BJ (cell line): ENCODE measurements at places on chromosomes 12 and 14.

- no peak for DNase-seq
These were observed 95.6 kb downstream of the SLC8A3 start for GRCh38 chr14:70093156-70093555.

GRCh38 chr14:21039585-21040369 is 2.4 kb upstream of the RNASE7 start:
- no peak for DNase-seq

- DNase-seq: no peak
These were observed 163.1 kb downstream of the PHLDA1 start for GRCh38 chr12:75868501-75868900.

DNA sequence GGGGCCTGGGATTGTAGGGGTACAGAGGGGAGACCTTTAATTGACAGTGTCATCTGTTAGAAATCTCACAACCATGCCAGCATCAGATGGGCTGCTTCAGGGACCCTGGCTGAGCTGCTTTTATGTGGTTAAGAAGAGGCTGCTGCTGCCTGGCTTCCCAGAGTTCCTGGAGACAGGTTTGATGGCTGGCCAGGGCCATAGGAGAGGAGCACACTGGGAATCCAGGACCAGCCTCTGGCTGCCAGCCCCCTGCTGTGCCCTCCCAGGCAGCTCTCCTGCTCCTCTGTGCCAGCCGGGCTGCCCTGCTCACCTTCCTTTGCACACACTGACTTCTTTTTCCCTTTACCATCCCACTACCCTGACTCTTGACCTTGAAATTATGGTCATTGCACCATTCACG is 507 bp upstream of the KRT73 start:
- no peak for DNase-seq

GRCh38 chr12:4607056-4607455 is 41.8 kb downstream of the AKAP3 start:
- no peak for DNase-seq

- DNase-seq: no peak
These were observed 11.2 kb downstream of the MOK start for GRCh38 chr14:102293781-102294180.

GRCh38 chr12:83016218-83016835 is 329.6 kb downstream of the TMTC2 start:
- DNase-seq: peak; percentile 68

DNA sequence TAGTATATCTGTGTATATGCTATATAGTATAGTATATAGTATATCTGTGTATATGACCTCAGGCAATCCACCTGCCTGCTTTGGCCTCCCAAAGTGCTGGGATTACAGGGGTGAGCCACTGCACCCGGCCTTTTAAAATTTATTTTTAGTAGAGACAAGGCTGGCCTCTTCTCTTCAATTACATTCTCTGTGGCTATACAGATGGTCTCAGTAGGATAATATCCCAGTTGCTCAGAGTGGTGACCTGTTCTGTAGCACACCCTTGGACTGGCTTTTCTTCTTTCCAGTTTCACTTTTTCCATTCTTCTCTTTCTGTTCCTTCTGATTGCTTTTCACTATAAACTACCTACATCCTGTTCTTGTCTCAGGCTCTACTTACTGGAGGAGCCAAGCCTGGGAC is 3.1 kb upstream of the NFATC4 start:
- no peak for DNase-seq

GRCh38 chr14:60196291-60196690 is 31.1 kb upstream of the DHRS7 start:
- DNase-seq: no peak

GRCh38 chr14:47619392-47619791 is 56.0 kb downstream of the MDGA2 start:
- no peak for DNase-seq

DNA sequence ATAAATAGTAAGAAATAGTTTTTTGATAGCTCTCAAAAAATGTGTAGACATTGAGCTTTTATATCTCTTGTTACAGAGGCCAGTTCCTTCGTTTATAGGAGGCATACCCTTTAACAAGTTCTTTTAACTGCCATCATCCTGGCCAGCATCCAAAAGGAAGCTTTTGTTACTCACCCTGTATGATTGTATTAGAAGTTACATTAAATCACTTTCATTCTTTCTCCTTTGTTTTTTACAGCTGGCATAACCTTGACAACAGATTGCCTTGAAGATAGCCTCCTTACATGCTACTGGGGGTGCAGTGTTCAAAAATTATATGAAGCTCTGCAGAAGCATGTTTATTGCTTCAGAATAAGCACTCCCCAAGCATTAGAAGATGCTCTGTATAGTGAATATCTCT is 20.1 kb downstream of the CGRRF1 start:
- DNase-seq: peak; percentile 8

DNA sequence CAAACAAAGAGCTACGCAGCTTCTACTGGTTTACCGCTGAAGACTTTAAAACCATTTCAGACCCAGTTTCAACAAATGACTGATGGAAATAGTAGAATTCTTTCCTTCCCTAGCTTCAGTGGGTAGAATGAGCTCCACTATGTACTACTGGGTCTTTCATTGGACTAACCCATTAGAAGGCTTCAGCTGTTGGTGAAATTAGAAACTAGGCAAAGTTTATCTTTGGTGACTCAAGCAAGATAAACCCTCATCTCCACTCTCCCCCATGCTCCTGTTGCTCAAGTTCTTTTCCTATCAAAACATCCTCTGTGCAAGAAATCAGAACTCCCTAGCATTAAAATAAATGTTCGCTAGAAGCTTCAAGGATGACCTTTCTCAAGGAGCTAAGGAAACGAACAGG is 159.2 kb downstream of the PAWR start:
- DNase-seq: no peak

DNA sequence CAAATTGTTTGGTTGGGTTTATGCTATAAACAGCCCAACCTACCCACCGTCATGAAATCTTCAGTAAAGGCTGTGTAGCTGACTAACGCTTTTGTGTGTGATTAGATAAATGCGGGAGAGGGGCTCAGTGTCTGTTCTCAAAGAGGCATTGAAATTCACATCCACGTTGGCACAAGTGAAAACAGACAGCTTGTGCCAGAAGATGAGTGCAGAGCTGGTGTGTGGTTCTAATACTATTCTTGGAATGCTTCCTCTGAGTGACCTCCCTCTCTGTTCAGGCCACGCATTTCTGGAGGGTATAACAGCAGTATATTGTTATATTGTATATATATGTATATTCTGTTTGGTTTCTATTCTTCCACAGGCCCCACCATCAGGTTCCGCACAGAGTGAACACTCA is 263.8 kb downstream of the APAF1 start:
- DNase-seq: no peak

DNA sequence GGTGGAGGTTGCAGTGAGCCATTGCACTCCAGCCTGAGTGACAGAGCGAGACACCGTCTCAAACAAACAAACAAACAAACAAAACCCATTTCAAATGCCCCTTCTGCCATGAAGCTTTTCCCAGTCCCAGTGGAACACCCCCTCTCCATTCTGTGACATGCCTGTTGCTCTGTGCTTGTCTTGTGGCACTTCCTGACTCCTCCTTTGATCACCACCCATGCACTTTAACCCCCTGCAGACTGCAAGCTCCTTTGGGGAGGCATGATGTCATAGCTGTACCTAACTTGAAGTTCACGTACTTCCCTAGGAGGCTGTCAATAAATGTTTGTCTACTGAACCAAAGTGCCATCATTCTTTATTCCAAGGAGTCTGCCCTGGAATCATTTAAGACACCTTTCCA is 64.7 kb downstream of the TMCC3 start:
- no peak for DNase-seq

- DNase-seq: no peak
These were observed 49.2 kb downstream of the EIF2S3B start for GRCh38 chr12:10554756-10555481.

- DNase-seq: no peak
These were observed 2.1 kb downstream of the SIX6 start for GRCh38 chr14:60510951-60511599.

GRCh38 chr12:83123039-83123438 is 436.3 kb downstream of the TMTC2 start:
- no peak for DNase-seq

DNA sequence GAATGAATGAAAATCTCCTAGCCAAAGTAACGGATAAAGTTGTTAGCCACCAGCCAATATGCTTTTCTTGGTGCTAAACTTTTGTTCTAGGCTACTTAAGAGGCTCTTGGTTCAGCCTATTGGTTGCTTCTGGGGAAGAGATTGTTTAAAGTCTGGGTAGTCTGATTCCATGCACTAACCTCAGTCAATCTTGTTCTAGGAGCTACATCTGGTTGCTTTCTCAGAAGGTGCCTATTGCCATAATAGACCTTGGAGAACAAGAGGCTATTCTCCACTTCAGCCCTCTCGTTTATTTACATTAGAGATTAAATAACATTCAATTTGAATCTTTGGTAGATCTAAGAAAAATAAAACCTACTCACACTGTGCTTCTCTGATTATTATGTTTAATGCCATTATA is 40.8 kb upstream of the OTOGL start:
- no peak for DNase-seq

GRCh38 chr14:62146030-62146429 is 383.8 kb downstream of the SNAPC1 start:
- no peak for DNase-seq

- no peak for DNase-seq
These were observed 6.8 kb upstream of the PPP1R13B start for GRCh38 chr14:103854017-103854808.

DNA sequence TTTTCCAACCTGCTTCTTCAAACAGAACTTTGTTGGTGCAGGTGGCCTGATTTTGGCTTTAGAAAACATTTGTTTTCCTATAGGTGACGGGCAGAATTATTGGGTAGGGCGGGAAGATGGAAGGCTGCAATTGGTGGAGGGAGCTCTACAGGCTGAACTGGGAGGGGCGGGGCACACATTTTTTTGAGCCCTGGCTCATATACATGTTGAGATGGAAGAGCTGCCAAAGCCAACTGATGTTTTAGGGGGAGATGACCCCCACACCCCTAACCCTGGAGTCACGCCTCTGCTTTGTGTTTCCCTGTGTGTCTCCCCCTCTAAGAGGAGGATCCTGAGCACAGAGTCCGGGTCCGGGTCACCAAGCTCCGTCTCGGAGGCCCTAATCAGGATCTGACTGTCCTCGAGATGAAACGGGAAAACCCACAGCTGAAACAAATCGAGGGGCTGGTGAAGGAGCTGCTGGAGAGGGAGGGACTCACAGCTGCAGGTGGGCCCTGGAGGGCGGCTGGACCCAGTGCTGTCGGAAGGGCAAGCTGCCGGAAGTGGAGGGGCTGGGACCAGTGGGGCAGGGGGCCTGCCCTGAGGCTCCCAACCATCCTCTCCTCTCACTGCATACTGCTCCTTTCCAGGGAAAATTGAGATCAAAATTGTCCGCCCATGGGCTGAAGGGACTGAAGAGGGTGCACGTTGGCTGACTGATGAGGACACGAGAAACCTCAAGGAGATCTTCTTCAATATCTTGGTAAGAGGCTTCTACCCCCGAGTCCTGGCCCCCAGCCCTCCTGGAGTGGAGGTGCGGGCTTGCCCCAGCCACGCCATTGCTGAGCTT is 18.6 kb downstream of the AGAP2 start:
- no peak for DNase-seq
